Lower lobe of right lung (tissue), 2 donors: ENCODE measurements at places on chromosomes 16 and 17. TPM values are rescaled to one million over a fixed set of nuclear protein-coding genes. Genes with fewer than 3 reads are reported as not detected.

The PRSS8 gene
- 75.4 TPM for total RNA-seq

The PYY gene
- total RNA-seq = not detected

GRCh38 chr17:77646046-77646430 is 312.5 kb upstream of the TNRC6C start:
- DNase-seq = no peak
- peaks cover 20% of the 10 kb centered on the region for H3K27me3 ChIP-seq
- H3K4me1 ChIP-seq = no peaks in the 10 kb centered on the region
- H3K36me3 ChIP-seq = no peaks in the 10 kb centered on the region
- no peak overlapping the region for H3K4me3 ChIP-seq

DNA sequence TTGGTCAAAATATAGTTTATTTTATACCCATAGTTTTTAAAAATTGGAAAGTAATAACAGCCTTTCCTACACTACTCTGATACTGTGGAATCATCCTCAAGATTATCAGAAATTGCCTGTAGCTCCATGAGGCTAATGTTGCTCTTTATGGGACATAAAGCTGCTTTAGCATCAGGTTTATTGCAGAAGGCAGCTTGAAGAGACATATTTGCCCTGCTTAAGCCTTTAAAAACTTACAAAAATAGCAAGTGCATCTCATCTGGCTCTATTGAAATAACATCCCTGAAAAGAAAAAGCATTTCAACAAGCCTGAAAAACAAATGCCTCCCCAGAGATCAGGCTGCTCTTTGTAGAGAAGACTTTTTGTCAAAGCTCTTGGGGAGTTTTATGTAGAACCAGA is 142.9 kb upstream of the MON1B start:
- H3K4me3 ChIP-seq = no peak overlapping the region
- no peaks in the 10 kb centered on the region for H3K36me3 ChIP-seq
- no peak for DNase-seq
- no peaks in the 10 kb centered on the region for H3K27me3 ChIP-seq
- no peaks in the 10 kb centered on the region for H3K4me1 ChIP-seq
- no peak overlapping the region for H3K27ac ChIP-seq

DNA sequence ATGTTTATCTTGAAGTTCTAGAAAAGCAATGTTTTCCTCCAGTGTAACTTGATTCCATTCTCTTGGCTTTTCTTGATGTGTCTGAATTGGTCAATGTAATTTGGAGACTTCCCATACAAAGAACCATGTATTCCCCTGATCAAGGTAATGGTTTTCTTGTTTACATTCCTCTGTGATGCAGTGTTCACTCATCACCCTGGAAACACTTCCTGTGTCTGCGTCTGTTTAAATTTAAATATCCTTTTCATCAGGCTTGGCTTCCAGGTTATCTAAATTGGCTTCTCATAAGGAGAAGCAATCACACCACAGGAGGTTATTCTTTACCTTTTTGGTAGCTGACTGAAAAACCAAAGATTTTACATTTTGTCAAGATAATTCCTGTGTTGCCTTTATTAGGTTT is 237.3 kb upstream of the WSCD1 start:
- H3K27me3 ChIP-seq = peaks cover under 1% of the 10 kb centered on the region
- no peak overlapping the region for H3K4me3 ChIP-seq
- no peaks in the 10 kb centered on the region for H3K4me1 ChIP-seq
- H3K27ac ChIP-seq = no peak overlapping the region
- no peak for DNase-seq
- H3K36me3 ChIP-seq = no peaks in the 10 kb centered on the region

DNA sequence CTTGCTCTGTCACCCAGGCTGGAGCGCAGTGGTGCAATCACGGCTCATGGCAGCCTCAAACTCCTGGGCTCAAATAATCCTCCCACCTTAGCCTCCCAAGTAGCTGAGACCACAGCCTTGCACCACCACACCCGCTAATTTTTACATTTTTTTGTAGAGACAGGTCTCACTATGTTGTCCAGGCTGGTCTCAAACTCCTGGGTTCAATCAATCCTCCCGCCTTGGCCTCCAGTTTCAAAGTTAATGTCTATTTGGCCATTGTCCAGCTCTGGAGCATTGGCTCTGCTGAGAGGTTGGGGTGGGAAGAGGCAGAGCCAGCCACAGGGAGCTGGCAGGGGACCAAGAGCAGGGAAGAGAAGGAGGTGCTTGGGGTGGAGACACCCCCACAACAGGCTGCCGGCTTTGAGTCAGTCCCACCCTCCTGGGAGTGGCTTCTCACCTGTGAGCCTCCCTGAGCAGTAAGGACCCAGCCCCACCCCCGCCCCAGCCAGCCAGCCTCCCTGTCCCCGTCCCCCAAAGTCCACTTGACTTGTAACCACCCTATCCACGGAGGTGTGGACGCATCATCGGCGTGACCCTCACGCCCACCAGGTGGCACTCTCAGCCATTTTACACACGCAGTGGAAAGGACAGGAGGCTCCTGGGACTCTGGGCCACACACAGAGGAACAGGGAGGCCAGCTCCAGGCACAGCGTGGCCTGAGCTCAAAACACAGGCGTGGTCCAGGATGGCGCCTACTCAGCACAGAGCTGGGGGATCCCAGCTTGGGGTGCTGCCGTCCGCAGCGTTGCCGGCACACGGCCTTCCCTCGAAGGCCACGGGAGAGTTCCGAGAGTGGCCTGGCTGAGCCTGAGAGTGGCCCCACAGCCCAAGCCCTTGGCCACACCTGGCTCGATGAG is 22.8 kb upstream of the PVALEF start:
- H3K27ac ChIP-seq = peak overlapping the region; percentile 11
- H3K27me3 ChIP-seq = no peaks in the 10 kb centered on the region
- no peaks in the 10 kb centered on the region for H3K36me3 ChIP-seq
- peak; percentile 88 for DNase-seq
- no peak overlapping the region for H3K4me3 ChIP-seq

- H3K4me3 ChIP-seq = no peak overlapping the region
- H3K36me3 ChIP-seq = no peaks in the 10 kb centered on the region
- H3K27ac ChIP-seq = no peak overlapping the region
Measured at GRCh38 chr16:67268136-67268579, 11.2 kb upstream of the PLEKHG4 start.

DNA sequence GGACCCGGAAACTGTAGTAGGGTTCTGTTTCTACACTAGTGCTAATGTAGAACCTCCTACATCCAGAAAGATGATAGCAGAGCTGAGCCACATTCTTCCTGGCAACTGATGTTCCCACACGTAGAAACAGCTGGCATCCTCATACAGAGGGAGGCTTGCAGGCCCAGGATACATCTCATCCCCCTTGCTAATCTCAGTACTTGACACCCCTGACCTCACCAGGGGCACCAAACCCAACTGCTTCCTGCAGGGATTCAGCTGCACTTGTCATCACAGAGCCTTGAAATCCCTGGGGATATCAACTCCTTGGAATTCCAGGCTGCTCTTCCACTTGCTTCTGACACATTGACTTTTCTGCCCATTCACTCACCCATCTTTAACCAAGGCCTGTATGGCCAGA is 75.2 kb upstream of the HSBP1 start:
- H3K27ac ChIP-seq = no peak overlapping the region
- no peaks in the 10 kb centered on the region for H3K36me3 ChIP-seq
- no peak for DNase-seq

- peaks cover 55% of the 10 kb centered on the region for H3K36me3 ChIP-seq
- no peak for DNase-seq
- no peak overlapping the region for H3K4me3 ChIP-seq
Measured at GRCh38 chr16:69711115-69711740, 15.1 kb downstream of the NQO1 start.

DNA sequence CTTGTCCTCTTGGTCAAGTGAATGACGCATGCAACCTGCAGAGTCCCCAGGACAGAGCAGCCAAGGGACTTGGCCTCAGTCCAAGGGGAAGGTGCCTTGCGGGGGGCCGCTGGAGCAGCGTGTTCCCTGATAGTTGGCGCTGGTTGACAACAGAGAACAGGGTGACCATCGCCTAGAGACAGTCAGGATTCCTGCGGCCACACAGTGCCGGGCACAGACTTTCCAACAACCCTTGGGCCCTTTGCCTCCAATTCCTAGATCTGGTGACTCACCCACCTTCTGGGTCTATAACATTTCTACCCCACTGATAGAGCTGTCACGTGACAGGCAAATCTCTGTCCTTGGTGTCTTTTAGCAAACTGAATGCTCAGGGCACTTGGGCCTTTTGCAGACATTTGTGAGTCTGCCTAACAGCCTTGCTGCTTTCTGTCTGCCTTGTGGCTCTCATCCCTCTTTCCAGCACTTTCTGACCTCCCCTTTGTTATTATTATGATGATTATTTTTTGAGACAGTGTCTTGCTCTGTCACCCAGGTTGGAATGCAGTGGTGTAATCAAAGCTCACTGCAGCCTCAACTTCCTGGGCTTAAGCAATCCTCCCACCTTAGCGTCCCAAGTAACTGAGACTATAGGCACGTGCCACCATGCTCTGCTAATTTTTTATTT is 11.9 kb upstream of the TEDC2 start:
- H3K27ac ChIP-seq = no peak overlapping the region
- DNase-seq = no peak
- no peaks in the 10 kb centered on the region for H3K4me1 ChIP-seq
- H3K27me3 ChIP-seq = no peaks in the 10 kb centered on the region
- H3K4me3 ChIP-seq = no peak overlapping the region
